Chondrocyte (in vitro differentiated cells): ENCODE measurements at places on chromosomes 16 and 17. TPM values are rescaled to one million over a fixed set of nuclear protein-coding genes. Genes with fewer than 3 reads are reported as not detected.

GRCh38 chr17:16818340-16818739 lies 128.3 kb downstream of the CCDC144A start:
- no peak for DNase-seq

The CFDP1 gene
- 45.3 to 48.9 TPM (median 46.1 TPM) in 3 replicates for total RNA-seq

DNA sequence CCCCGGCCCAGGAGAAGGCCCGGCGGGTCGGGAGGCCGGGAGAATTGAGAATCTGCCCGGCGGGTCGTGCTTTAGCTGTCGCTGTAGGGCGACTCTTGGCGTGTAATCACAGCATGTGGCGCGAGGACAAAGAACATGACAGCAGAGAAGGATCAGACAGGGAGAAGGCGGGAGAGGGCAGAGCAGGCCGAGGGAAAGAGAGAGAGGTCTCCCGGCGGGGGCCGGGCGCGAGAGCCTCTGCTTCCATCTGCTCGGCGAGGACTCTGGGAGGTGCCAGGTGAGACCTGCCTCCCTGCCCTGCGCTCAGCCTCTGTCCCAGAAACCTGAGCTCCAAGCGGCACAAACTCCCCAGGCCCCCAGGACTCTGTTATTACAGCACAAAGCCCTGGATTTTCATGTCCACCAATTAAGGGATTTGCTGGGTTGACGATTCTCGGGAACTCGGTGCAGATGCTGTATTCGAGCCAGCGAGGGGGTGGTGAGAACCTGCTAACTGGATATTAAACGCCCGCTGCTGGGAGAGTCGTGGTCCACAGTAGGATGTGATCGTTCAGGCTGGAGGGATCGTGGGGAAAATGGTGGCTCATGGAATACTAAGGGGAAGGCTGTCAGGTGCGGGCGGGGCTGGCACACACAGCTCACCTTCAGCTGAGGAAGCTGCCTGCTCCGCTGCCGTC lies 172.0 kb upstream of the CIBAR2 start:
- no peak for DNase-seq

GRCh38 chr16:57873218-57873617 lies 70.9 kb upstream of the KIFC3 start:
- DNase-seq, result no peak

- no peak for DNase-seq
Measured at GRCh38 chr17:59752446-59752845, 45.0 kb downstream of the VMP1 start.

DNA sequence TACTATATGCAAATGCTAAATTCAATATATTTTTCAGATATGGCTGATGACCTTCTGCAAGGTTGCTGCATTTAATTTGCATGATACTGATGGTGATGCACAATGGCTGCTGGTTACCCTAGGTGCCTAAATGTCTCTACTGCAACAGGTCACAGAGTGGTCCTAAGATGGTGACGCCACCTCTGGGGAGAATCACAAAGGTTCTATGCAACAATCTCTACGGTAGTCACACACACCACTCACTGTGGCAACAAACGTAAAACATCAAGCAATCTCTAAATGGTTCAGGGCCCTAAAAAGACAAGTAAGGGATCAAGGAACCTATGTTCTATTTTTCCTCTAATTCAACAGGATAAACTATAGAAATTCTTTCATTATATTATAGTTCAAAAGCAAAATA lies 293.3 kb downstream of the CEP112 start:
- no peak for DNase-seq
